ENCODE measurements at places on chromosomes 1 and 21.
A peak's percentile ranks its signal among the peaks of the same experiment; 100 is the strongest.

- no peaks in the 10 kb centered on the region for H3K27me3 ChIP-seq
- no peak overlapping the region for H3K27ac ChIP-seq
- H3K36me3 ChIP-seq: no peaks in the 10 kb centered on the region
- no peak overlapping the region for H3K4me3 ChIP-seq
Observed at GRCh38 chr1:232548691-232549090, 81.2 kb downstream of the SIPA1L2 start.

- H3K4me3 ChIP-seq: no peak overlapping the region
- peaks cover 54% of the 10 kb centered on the region for H3K36me3 ChIP-seq
- H3K4me1 ChIP-seq: no peaks in the 10 kb centered on the region
Observed at GRCh38 chr1:28282426-28283407, 23.4 kb downstream of the SESN2 start.

DNA sequence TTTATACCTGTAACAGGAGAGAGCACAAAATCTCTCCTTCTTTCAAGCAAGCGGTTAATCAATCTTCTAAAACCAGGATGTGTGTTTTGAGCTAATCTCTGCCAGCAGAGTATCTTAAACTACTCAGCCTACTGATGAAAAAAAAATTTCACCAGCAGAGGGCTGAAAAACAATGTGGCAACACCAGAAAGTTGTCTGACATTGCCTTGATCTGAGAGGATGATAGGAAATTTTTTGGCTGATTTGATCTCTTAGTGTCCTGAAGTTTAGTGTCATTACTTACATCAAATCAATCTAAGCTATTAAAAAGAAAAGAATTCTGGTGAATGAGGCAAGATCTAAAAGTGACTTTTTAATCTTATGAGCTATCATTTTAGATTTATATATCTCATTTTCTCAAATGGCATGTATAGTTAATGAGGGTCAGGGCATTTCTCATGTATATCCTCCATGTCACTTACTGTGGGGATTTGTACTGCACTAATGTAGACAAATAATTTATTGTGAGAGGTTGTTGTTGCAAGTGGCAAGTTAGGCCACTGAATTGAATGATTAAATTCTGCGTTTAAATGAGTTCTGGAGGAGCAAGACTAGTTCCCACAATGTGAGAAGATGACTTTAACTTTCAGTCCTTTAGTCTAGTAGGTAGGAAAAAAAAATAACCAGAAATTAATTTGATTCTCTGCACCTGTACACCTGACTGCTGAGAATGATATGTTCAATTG is 10.9 kb downstream of the ADAMTS1 start:
- H3K27ac ChIP-seq: no peak overlapping the region
- H3K27me3 ChIP-seq: no peaks in the 10 kb centered on the region
- no peak for DNase-seq
- no peak overlapping the region for H3K4me3 ChIP-seq

- H3K27me3 ChIP-seq: no peaks in the 10 kb centered on the region
Observed at GRCh38 chr1:2381741-2382620, 9.4 kb downstream of the MORN1 start.

GRCh38 chr1:53957194-53957818 is 11.2 kb downstream of the LRRC42 start:
- no peaks in the 10 kb centered on the region for H3K4me1 ChIP-seq
- no peaks in the 10 kb centered on the region for H3K27me3 ChIP-seq
- no peak for DNase-seq
- H3K27ac ChIP-seq: no peak overlapping the region
- H3K36me3 ChIP-seq: peaks cover 64% of the 10 kb centered on the region

- peaks cover 1% of the 10 kb centered on the region for H3K4me1 ChIP-seq
- H3K36me3 ChIP-seq: no peaks in the 10 kb centered on the region
- DNase-seq: no peak
- H3K27ac ChIP-seq: no peak overlapping the region
- H3K4me3 ChIP-seq: no peak overlapping the region
Observed at GRCh38 chr1:229669333-229669732, 43.3 kb downstream of the URB2 start.

DNA sequence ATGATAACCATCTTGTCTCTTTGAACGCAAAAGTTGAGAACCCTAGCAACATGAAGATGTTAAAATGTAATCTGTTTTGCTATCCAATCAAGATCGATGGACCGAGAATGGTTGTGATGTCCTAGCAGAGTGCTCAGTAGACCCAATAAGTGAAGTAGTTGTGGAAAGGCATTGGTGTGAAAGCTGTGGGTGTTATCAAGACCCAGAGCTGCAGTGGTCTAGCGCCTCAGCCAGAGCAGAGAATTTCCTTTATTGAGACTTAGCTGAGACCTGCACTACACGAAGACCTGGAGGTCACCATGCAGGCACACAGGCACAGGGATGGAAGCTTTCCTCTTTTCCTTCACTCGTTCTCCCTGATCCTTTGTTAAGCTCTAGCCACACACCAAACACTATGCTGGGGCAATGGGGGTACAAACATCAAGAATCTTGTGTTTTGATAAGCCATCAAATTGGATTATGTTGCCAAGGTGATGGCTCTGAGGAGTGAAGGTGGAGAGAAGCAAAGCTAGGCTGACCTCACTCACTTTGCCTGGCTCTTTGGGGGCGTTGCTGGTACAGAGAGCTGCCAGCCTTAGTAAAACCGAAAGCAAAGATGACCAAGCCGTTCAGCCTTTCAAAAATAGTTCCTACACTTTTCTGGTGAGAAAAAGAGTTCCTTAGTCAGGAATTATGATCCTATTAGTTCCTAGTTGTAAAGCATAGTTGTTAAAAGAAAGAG is 24.1 kb downstream of the METTL13 start:
- DNase-seq: no peak
- H3K36me3 ChIP-seq: no peaks in the 10 kb centered on the region
- H3K27ac ChIP-seq: no peak overlapping the region
- peaks cover 7% of the 10 kb centered on the region for H3K4me1 ChIP-seq
- H3K27me3 ChIP-seq: no peaks in the 10 kb centered on the region

DNA sequence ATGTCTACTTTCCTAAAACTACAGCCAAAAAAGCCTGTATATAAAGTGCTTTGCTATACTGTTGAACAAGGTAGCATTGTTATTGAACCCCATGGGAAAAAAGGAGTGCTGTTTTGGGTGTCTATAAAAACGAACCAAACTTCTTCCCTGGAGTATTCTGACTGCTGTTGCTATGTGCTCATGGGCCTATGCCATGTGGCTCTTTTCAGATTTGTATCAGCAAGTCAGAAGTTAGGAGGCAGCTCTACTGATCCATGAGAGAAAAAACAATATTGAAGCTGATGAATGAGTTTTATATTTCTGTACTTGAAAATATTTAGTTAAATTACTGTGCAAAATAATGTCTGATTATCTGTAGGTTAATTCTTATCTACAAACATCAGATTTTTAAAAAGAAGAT is 66.5 kb downstream of the ADGRL2 start:
- H3K36me3 ChIP-seq: no peaks in the 10 kb centered on the region
- no peak overlapping the region for H3K27ac ChIP-seq
- H3K4me3 ChIP-seq: no peak overlapping the region
- no peaks in the 10 kb centered on the region for H3K27me3 ChIP-seq
- no peak for DNase-seq
- H3K4me1 ChIP-seq: peaks cover 26% of the 10 kb centered on the region

DNA sequence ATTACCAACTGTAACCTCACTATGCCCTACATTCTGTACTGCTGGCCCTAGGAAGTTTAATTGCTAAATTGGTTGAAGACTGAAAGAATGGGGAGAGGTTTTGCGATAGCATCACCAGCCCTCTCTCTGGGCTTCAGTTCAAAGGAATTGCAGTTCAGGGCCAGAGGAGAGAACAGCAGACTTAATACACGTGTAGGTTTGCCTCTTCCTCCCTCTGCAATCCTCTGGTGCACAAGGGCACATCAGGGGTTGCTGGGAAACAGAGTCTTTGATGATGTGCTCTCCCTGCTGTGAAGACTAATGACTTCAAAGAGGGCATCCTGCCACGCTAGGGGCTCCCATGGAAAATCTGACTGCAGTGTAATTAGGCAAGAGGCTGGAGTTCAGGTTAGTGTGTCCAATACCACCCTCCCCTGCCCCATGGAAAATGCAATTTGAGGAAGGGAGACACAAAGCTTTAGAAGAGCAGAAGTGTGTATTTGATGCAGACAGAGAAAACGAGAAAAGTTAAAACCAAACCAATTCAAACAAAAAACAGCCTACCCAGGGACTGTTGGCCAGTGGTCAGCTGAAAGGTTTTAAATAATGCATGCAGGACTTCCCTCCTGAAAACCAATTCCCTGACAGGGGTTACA is 167.9 kb downstream of the ASTN1 start:
- no peak overlapping the region for H3K27ac ChIP-seq
- no peaks in the 10 kb centered on the region for H3K4me1 ChIP-seq
- no peaks in the 10 kb centered on the region for H3K27me3 ChIP-seq
- no peak for DNase-seq
- H3K36me3 ChIP-seq: no peaks in the 10 kb centered on the region
- no peak overlapping the region for H3K4me3 ChIP-seq

- H3K4me3 ChIP-seq: no peak overlapping the region
- no peaks in the 10 kb centered on the region for H3K27me3 ChIP-seq
- DNase-seq: no peak
- peaks cover under 1% of the 10 kb centered on the region for H3K36me3 ChIP-seq
Observed at GRCh38 chr1:161953256-161953920, 70.3 kb downstream of the OLFML2B start.

GRCh38 chr1:223223091-223223995 is 80.3 kb upstream of the TLR5 start:
- H3K27ac ChIP-seq: no peak overlapping the region
- no peak overlapping the region for H3K4me3 ChIP-seq
- H3K36me3 ChIP-seq: no peaks in the 10 kb centered on the region
- no peaks in the 10 kb centered on the region for H3K4me1 ChIP-seq
- H3K27me3 ChIP-seq: no peaks in the 10 kb centered on the region

- H3K27me3 ChIP-seq: no peaks in the 10 kb centered on the region
- no peaks in the 10 kb centered on the region for H3K36me3 ChIP-seq
- DNase-seq: no peak
- H3K27ac ChIP-seq: no peak overlapping the region
Observed at GRCh38 chr1:54708385-54708784, 7.3 kb upstream of the TTC4 start.

DNA sequence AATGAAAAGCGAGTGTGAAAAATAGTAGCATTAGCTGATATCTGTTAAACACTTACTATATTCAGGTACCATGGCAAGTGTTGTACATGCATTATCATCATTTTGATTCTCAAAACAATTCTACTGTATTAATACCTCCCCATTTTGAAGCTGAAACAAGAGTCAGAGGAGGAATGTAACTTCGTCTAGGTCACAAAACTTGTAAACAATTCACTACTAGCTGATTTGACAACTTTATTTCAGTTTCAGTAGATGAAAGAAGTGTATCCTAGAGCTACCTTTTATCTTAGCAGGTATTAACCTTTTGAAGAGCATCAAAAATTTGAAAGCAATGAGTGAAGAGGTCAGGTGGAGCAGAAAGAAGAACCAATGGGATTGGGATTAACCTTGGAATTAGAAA is 1.6 kb downstream of the CD84 start:
- DNase-seq: no peak
- H3K27me3 ChIP-seq: no peaks in the 10 kb centered on the region
- H3K4me3 ChIP-seq: peak overlapping the region; percentile 9
- peak overlapping the region; percentile 63 for H3K27ac ChIP-seq
- no peaks in the 10 kb centered on the region for H3K36me3 ChIP-seq
- no peaks in the 10 kb centered on the region for H3K4me1 ChIP-seq

DNA sequence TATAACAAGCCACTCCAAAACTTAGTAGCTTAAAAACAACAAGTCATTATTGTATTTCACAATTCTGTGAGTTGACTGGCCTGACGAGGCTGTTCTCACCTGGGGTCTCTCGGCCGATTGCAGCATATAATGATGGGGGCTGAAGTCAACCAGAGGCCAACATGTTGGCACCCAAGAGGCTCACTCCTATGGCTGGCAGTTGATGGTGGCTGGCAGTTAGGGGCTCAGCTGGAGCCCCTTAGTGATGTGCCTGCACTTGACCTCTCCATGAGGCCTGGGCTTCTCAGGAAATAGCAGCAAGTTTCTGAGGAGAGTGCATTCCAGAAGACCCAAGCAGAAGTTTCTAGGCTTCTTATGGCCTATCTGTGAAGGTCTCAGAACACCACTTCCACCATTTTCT is 459.4 kb downstream of the NPHP4 start:
- no peak overlapping the region for H3K27ac ChIP-seq
- no peak for DNase-seq
- no peaks in the 10 kb centered on the region for H3K4me1 ChIP-seq
- H3K27me3 ChIP-seq: peaks cover 28% of the 10 kb centered on the region
- no peaks in the 10 kb centered on the region for H3K36me3 ChIP-seq

DNA sequence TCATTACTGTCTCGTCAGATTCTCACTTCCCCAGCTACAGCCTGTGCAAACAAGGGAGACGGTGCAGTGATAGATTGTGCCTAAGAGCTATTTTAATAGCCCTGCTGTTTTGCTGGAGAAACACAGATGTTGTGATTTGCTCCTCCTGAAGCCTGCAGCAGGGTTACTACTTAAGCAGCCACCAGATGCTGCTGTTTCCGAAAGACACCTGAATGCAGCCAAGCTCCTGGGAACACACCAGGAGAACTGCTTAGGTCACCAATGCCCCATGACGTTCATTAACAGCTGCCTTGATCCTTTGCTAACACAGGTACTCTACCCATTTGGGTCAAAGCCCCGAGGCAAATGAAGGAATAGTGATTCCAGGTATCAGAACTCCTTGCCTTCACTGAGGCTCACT is 411.8 kb upstream of the DAB1 start:
- no peak for DNase-seq
- H3K27ac ChIP-seq: no peak overlapping the region
- no peak overlapping the region for H3K4me3 ChIP-seq
- H3K27me3 ChIP-seq: no peaks in the 10 kb centered on the region
- no peaks in the 10 kb centered on the region for H3K36me3 ChIP-seq

GRCh38 chr1:185467122-185467521 is 150.1 kb upstream of the IVNS1ABP start:
- DNase-seq: no peak
- H3K27me3 ChIP-seq: no peaks in the 10 kb centered on the region
- H3K27ac ChIP-seq: no peak overlapping the region

DNA sequence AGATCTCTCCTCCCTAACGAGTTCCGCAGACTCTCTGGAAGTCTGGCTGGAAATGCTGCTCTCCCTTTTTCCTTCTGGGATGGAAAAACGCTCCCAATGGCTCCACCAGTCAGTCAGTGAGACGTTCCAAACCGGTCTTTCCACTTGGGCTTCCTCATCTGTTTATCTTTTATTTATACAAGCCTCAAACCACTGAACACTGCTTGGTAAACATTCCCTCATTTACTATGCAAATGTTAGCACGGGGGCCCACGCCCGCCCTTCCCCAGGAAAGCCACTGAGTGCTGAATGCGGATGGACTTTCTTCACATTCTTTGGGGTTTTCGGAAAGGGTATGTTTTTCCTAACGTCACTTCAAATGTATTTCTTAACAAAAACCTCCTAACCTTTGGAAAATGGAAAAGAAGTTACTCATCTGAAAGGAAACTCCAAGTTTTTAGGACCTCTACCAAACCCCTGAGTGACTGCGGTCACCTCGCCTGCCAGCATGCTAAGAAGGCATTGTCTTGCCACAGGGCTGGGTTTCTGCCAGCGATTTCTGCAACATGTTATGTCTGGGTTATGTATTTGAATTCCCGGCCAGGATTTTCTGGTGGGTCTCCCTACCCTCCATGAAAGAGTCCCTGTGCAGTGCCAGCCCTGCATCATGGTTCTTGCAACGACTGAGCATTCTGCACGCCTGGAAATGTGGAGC is 14.0 kb upstream of the UMODL1 start:
- no peaks in the 10 kb centered on the region for H3K36me3 ChIP-seq
- H3K27me3 ChIP-seq: no peaks in the 10 kb centered on the region
- no peak overlapping the region for H3K4me3 ChIP-seq
- H3K4me1 ChIP-seq: peaks cover 42% of the 10 kb centered on the region

- no peak overlapping the region for H3K27ac ChIP-seq
- H3K36me3 ChIP-seq: no peaks in the 10 kb centered on the region
- no peak for DNase-seq
- peaks cover 13% of the 10 kb centered on the region for H3K27me3 ChIP-seq
Observed at GRCh38 chr21:33101300-33101911, 31.5 kb downstream of the OLIG1 start.

All from stomach (tissue), 19 donors.